Hematopoietic multipotent progenitor cell treated with erythropoietin and hydrocortisone succinate and interleukin-3 and kit ligand, for 8 days (in vitro differentiated cells): ENCODE measurements at places on chromosomes 1 and 21.

DNA sequence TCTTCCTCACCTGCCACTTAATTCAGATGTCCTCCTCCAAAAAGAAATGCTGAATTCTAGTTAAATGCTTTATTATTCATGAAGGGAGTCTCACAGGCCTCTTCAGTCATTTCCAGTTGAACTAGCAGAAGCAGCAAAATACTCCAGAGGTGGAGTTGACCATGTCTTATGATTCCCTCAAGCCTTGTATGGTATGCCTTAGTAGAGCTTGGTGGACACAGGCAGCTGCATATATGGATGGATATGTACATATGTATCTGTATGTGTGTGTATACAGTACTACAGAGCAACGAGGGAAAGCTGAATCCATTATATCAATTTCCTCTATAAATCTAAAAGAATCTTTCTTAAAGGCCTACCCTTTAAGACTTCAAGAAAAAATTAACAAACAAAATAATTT, 83.6 kb upstream of the HP1BP3 start:
- DNase-seq: no peak

- no peak for DNase-seq
Observed at GRCh38 chr1:214259353-214259977, 21.5 kb upstream of the SMYD2 start.

- no peak for DNase-seq
Observed at GRCh38 chr1:211875541-211875940, 45.0 kb upstream of the LPGAT1 start.

DNA sequence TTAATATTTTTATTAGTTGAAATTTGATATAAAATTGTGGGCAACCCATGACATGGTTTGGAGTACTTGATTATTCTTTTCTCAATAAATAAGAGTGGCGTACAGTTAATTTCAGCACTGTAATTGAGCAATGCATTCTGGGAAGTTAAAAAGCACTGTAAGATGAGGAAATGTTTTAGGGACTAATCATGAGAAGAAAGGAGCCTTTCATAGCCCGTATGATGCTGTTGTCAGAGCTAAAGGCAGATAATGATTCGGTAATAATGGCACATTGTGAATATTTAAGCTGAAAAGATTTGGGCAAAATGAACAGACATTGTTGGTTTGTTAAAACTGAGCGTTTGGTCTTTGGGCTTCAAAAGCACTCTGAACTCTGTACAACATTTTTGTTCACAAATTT, 139.3 kb downstream of the NFIA start:
- no peak for DNase-seq

DNA sequence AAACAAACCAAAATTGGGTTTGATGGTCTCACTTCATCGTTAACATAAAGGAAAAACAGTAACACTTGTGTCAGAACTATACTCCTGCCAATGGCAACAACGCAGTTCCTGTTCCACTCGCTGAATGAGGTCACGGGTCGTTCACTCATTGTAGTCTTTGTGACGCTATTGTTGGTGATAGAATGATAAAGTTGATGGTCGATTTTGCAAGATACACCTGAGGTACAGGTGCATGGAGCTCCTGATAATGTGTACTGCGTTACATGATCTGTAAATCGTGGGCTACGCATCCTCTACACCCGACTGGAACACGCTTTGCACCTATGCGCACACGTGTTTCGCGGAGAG, 391 bp upstream of the CENPS start:
- peak; percentile 28 for DNase-seq

GRCh38 chr1:11746092-11746491, 10.2 kb downstream of the AGTRAP start:
- DNase-seq: no peak

GRCh38 chr1:101364370-101365120, 127.7 kb downstream of the S1PR1 start:
- no peak for DNase-seq

DNA sequence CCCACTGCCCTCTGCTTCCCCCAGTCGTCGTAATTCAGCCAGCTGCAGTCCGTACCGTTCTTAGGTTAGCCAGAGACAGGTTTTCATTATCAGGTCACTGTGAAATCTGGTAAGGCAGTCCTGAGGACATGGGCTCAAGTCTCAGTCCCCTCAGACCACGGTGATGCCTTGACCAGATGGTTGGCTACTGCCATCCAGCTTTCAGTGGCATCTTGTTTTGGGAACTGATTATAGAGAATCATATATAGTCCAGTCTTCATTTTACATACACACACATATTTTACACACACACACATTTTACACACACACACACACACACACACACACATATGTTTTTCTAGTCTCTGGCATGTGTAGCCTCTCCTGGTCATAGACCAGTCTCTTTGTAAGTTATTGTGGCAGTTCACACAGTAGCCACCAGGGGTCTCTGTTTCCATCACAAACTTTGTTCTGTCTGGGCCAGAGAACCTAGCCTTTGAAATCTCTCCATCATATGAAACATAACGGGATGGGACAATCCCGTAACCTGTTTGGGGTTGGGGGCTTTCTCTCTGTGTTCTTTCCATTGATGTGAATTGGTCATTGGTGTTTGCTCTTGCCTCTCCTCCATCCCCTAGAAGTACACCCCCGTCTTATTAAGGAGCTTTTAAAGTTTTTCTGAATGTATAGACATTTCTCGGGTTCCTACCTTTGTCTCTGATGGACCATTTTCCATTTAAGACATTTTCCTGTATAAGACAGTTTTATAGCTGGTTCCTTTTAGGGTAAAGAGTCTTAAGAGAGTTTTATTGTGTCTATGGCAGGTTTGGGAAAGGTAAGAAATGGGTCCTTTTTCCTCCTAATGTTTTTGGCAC, 8.4 kb upstream of the IKBKE start:
- peak; percentile 74 for DNase-seq

DNA sequence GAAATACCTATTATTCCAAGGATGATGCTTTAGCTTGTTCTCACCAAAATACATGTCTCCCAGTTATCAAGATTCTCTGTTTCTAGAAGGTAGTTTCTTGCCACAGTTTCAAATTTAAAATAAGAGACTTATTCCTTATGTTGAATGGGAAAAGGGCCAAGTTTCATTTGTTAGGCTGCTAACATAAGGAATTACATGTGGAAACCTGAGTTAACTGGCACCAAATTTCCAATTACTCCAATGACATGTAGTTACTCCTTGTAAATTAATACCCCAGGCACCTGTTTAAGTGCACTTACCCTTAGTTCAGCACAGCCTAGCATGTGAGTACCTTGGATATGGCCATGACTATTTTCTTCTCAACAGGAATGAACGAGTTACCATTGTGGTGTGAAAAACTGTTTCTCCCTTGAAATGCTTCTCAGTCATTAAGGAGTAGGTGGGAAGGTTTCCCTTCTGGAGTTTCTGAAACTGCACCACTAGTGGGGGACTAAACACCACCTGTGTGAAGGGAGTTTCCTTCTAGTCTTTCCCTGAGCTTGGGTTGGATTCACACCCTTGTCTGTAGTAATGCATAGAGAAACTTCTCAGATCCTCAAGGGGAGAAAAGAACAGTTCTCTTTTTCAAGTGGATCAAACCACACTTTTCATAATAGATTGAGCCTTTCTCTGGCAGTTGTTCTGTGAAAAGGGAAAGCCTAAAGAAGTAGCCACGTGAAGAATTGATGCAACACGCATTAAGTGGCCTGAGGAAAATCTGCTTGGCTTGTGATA, 32.3 kb upstream of the LRRC8C start:
- no peak for DNase-seq

DNA sequence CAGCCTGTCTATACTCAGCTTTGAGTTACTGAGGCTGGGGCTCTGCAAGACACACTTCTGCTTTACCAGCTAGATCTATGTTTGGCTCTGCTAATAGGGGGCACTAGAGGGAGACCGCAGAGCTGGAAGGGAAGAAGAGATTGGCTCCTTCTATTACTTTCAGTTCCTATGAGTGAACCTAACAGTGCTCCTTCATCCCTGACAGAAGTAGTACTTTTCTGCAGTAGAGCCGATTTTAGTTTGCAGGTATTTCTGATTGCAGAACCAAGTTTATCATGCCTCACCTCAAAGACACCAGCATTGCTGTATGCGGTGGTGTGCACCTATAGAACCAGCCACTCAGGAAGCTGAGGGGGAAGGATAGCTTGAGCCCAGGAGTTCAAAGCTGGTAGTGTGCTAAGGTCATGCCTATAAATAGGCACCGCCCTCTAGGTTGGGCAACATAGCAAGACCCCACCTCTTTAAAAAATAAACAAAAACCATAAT, 5.7 kb upstream of the ZDHHC18 start:
- DNase-seq: peak; percentile 48

GRCh38 chr1:160046494-160047110, 14.8 kb upstream of the PIGM start:
- peak; percentile 99 for DNase-seq

DNA sequence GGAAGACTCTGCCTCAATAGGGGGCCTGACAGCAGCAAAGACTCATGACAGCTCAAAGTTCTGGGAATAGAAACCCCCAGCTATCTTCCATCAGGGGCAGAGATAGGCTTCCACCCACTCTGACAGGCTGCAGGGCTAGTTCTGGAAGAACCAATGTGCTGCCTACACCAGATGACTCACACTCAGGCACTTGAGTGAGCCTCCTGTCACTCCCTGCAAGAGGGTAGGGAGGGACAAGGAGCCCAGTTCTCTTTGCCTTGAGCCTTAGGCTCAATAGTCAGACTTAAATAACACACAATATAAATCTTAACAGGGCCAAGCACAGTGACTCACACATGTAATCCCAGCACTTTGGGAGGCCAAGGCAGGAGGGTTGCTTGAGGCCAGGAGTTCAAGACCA, 386.4 kb downstream of the HHAT start:
- DNase-seq: no peak

DNA sequence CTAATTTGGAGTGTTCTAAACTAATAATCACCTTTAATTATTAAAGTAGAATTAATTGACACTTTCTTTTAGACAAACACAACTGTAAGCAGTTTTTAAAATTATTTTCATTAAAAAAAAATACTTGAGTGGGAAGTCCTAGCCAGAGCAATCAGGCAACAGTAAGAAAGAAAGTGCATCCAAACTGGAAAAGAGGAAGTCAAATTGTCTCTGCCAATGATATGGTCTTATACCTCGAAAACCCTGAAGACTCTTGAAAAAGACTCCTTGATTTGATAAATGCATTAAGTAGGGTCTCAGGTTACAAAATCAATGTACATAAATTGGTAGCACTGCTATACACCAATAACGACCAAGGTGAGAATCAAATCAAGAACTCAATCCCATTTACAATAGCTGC, 83.0 kb upstream of the GADD45A start:
- DNase-seq: no peak

DNA sequence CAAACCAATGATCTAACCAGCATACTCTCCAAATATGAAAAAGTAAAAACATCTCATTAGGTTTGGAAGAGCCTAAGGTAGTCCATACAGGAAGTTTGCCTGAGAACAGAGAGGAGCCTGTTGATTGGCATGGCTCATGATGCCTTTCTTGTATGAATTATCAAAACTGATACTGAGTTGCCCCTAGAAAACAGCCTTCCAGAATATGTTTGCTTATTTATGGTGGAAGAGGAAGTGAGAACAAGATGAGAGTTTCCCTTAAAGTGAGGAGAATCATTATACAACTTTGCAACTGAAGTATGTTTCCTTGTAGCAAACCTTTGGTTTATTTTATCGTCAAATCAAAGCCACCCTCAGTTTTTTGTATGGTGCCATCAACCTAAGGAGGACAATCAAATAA, 23.8 kb upstream of the KIAA1614 start:
- DNase-seq: no peak

- DNase-seq: peak; percentile 24
Observed at GRCh38 chr1:234606784-234607108, 3.2 kb downstream of the IRF2BP2 start.

- DNase-seq: no peak
Observed at GRCh38 chr1:119978018-119978505, 81.7 kb upstream of the ADAM30 start.

DNA sequence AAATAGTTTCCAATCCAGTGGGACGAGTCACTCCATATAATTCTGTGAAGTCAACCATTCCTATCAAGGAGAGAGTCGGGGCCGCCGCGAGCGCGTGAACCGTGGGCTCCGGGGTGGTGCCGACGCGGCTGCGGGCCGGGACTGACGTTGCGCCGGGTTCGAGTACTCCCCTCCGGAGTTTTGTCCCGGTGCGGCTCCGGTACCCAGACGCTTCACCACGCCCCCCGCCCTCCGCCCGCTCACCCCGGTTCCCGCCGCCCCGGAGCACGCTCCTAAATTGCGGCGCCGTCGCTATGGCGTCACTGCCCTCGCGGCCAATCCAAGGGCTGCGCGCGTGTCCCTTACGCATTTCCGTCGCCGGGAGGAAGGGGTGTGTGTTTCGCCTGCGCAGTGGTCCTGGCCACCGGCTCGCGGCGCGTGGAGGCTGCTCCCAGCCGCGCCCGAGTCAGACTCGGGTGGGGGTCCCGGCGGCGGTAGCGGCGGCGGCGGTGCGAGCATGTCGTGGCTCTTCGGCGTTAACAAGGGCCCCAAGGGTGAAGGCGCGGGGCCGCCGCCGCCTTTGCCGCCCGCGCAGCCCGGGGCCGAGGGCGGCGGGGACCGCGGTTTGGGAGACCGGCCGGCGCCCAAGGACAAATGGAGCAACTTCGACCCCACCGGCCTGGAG, at the start of gene ATAD3B:
ATAD3B (plus strand) TSS at position 377 of the 664 bp plus-strand sequence; CDS start at position 497, 120 bp downstream.
- DNase-seq: peak; percentile 94

DNA sequence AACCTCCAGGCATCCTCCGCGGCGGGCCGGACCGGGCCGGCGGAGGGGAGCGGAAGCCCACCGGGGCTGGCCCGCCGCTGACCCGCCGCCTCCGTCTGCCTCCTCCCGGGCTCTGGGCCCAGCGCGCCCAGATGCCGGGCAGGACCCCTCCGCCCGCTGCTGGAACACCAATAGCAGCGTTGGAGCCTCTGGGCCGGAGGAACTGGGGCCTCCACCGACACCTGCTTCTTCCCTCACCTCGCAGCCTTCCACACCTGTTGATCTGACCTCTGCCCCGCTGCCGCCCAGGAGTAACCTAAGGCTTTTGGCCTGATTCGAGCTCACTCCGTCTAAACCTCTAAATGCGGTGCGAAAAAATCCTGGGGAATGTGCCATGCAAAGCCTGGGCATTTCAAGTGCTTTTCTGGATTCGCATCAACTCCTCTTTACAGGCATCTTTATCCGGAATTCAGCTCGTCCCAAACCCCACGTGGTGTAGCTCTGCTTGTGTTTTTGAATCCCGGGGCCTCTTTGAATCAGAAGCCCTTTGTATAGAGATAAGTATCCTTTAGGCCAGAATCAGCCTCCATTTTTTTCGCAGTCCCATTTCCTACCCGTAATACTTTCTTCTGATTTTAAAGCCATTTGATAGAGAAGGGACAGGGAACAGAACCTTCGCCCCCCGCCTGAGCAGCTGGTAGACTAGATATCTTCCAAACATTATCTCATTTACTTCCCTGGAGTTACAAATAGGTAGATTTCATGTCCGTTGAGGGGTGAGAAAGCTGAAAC, 680 bp upstream of the CNN3 start:
- DNase-seq: no peak

- DNase-seq: no peak
Observed at GRCh38 chr1:47818682-47819573, 178.3 kb downstream of the TRABD2B start.
